ENCODE measurements at places on chromosomes 4 and X. TPM values are rescaled to one million over a fixed set of nuclear protein-coding genes. Genes with fewer than 3 reads are reported as not detected.

RNF128 gene
- 1.2 TPM for total RNA-seq

CENPI gene
- total RNA-seq = 7.0 TPM

RAB41 gene
- not detected for total RNA-seq

KIT gene
- total RNA-seq = 33.4 TPM

FGG gene
- 3.1 TPM for total RNA-seq

CFP gene
- 0.62 TPM for total RNA-seq

IBSP gene
- not detected for total RNA-seq

TRAPPC2 gene
- total RNA-seq = 76.7 TPM

TNMD gene
- total RNA-seq = not detected

ALB gene
- total RNA-seq = 14.2 TPM

RASL11B gene
- 31.7 TPM for total RNA-seq

VEGFC gene
- total RNA-seq = 0.94 TPM

ARMCX4 gene
- total RNA-seq = 14.5 TPM

N4BP2 gene
- 67.1 TPM for total RNA-seq

AADAT gene
- 18.6 TPM for total RNA-seq

KLF8 gene
- 20.4 TPM for total RNA-seq

MAGEA10 gene
- total RNA-seq = not detected

SETD7 gene
- 42.7 TPM for total RNA-seq

CXorf49 gene
- not detected for total RNA-seq

PDGFC gene
- 29.0 TPM for total RNA-seq

TRIM2 gene
- total RNA-seq = 990 TPM

HPGD gene
- 4.2 TPM for total RNA-seq

CTAG1B gene
- total RNA-seq = not detected

PPID gene
- 27.1 TPM for total RNA-seq

PLAC1 gene
- not detected for total RNA-seq

EFNB1 gene
- 22.3 TPM for total RNA-seq

CLRN2 gene
- not detected for total RNA-seq

DOK7 gene
- not detected for total RNA-seq

PARM1 gene
- 8.6 TPM for total RNA-seq

BRS3 gene
- not detected for total RNA-seq

PTTG2 gene
- total RNA-seq = not detected

SERPINA7 gene
- total RNA-seq = not detected

HERC6 gene
- total RNA-seq = 4.1 TPM

S100P gene
- total RNA-seq = 1.6 TPM

GRIA2 gene
- 585 TPM for total RNA-seq

TLR2 gene
- 1.6 TPM for total RNA-seq

H2BW2 gene
- not detected for total RNA-seq

ABCG2 gene
- 25.1 TPM for total RNA-seq

NWD2 gene
- 44.5 TPM for total RNA-seq

TMEM150C gene
- total RNA-seq = 90.0 TPM
